ENCODE measurements at places on chromosomes 1 and 21.

GRCh38 chr1:41678111-41678878 is 193.8 kb upstream of the EDN2 start:
- no peak for DNase-seq

DNA sequence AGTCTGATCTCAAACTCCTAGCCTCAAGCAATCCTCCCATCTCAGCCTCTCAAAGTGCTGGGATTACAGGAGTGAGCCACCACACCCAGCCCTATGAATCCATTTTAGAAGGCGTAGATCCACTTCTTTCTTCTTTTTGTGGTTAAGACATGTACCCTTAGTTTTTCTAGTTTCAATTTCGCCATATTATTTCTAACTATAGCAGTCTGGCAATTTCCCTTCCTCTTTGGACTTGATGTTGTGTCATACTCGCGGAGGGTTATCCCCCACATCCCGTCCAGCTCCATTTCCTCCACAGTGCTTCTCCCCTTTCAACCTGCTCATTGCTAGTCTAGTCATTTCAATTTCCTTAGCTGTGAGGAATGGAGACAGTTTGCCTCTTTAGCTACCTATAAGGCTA is 5.2 kb upstream of the LRRC8D start:
- no peak for DNase-seq

- DNase-seq, result no peak
Measured at GRCh38 chr1:22245726-22246125, 102.8 kb upstream of the WNT4 start.

DNA sequence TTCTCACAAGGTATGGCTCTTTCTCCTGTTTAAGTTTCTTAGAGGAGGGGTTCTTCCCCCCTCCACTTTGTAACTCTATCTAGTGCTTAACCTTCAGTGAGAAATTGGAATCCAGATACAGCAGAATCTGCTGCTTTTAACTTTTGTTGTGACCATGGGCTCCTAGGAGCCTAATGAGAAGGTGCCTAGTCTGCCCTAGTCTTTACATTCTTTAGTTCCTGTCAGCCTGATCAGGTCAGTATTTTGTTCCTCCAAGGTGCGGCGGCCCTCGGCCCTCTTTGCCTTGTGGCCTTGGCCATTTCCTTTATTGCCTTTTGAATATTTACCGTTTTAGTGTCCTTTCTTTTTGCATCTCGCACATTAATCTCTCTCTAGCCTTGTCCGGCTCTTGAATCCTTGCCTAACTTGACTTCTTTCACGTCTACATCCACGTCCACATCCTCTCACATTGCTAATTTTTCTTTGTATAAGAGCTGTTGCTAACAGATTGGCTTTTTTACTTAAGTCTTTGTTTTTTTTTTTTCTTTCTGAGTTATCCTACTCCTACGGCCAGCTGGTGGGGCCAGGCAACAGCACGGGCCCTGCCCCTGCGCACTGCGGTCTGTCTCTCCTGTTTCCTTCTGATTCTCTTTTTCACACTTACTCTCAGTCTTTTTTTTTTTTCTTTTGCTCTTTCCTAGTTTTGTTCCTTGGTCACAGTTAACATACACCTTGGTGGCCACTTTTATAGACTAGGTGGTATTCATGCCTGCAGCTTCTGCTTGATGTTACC is 49.0 kb downstream of the SFPQ start:
- no peak for DNase-seq

DNA sequence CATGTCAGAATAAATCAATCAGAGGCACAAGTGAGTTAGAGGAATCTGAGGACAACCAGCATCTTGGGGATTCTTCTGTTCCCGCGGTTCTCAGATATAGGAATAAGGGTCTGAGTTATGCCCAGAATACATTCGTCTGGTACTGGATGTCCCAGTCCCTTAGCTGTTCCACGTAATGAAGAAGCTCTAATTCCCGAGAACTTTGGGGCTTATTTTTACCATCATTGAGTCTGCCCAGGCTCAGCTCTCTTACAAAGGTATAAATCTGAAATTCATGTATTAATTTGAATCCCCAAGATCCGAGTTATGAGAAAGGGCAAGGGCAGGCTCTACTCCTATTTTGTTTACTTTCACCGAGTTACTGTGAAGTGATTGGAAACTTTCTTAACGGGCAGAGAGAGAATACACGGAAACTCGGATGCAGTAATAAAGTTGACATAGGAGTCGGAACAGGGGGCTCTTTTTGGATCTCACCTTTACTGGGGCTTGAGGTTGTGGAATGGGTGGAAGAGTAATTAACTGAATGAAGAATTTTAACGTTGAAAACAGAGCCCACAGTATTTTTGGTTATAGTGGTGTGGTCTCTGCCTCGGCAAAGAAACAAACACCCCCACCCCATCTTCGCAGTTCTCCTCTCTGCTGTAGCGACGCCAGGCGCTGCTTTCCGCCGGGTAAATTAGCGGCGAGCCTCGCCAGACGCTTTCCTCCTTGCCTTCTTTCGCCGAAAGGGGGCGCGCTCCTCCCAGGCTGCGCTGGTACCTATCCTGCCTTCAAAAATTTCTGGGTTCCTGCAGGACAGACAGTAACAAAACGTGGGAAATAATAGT is 7.1 kb downstream of the PRRX1 start:
- peak; percentile 37 for DNase-seq

DNA sequence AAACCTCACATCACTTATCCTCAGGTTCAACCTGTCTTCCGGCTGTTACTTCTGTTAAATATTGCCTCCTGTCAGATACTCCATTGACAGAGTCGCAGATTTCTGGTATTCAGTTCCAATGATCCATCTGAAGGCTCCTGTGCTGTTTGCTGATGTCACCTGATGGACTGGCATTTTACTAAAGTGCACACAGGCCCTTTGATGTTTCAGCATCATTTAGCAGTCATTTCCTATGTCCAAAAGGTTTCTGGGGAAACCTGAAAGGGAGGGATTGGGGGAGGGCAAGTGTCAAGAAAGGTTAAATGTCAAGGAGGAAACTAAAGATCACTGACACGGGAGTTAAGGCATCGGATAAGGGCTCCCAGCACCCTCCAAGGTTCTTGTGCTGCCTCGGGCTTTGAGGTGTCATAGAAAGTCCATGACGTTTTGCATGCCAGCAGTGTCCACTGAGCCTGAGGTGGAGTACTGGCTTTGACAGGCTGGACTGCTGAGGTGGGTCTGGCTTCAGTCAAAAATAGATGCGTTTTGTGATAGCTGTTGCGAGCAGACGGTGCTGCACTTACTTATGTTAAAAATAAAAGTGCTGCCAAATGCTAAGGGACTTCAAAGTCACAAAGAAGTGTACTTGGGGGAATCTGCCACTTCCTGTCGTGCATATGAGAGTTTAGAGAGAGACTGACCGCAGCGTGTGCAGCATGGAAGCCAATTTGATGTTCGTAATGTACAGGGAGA is 30.8 kb downstream of the XCL2 start:
- DNase-seq, result no peak

- DNase-seq, result no peak
Measured at GRCh38 chr1:12546771-12547585, 71.0 kb downstream of the DHRS3 start.

DNA sequence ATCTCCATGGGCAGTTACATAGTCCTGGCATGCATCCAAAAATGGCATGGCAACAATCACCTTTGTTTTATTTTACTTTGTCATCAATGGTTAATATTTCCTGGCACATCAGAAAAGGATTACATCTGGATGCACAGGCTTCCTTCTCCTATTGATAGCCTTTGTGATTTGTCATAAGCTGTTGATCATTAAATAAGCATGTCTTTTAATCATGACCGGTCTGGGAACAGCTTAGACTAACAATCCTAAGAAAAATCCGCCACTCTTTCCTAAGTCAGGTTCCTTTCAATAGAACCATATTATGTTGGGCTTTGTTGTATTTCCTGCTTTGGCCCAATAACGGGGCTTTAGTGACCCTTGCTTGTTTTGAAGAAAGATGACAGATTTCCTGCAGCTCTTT is 330.6 kb downstream of the DUSP10 start:
- DNase-seq, result no peak

DNA sequence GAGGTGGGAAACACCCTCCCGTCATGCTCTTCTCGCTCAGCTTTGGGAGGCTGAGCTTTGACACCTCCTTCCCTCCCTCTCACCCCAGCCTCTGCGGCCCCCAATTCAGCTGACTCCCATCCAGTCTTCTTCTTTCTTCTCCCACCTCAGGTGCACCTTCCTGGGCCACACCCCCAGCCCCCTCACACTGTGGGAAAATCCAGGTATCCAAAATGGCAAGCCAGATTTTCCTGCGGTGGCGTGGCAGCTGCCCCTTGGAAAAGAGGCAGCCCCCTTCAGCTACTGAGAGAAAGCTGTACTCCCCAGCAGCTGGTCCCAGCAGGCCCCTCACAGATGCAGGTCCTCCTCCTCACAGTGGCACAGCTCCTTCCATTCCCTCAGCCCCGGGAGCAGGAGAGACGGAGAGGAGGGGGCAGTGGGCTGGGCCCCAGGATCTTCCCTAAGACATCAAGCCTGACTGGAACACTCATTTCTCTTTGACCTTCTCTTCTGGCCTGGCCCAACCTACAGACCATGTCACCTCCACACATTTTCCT is 61.6 kb downstream of the OPTC start:
- no peak for DNase-seq

- DNase-seq, result no peak
Measured at GRCh38 chr1:90823686-90824085, 106.6 kb upstream of the BARHL2 start.

- no peak for DNase-seq
Measured at GRCh38 chr21:39136711-39137110, 46.5 kb downstream of the PSMG1 start.

DNA sequence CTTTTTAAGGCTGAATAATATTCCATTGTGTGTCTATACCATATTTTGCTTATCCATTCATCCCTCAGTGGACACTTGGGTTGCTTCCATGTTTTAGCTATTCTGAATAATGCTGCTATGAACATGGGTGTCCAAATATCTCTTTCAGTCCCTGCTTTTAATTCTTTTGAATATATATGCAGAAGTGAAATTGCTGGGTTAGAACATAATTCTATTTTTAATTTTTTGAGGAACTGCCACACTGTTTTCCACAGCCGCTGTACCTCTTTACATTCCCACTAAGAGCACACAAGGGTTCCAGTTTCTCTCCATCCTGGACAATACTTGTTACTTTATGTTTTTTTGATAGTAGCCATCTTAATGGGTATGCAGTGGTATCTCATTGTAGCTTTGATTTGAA is 65.6 kb downstream of the RIMS3 start:
- no peak for DNase-seq

GRCh38 chr1:230080822-230081221 is 13.8 kb downstream of the GALNT2 start:
- no peak for DNase-seq

DNA sequence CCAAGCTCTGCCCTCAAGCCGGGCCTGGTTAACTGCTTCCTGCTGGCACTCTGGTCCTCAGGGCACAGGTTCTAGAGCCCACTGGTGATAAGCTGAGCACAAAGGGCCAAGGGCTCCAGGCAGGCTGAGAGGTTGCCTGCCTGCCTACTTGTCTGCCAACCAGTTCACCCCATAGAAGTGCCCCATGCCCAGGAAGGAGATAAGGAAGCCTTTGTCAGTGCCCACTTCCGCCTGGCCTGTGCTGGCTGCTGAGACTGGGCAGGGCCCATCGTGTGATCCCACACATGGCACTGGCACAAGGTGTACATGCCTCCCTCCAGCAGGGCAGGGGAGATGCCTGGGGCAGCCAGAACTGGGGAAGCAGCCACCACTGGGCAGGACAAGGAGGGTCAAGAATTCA is 24.1 kb downstream of the SLC9A1 start:
- DNase-seq, result no peak

GRCh38 chr1:5519366-5520135 is 472.7 kb downstream of the NPHP4 start:
- no peak for DNase-seq

DNA sequence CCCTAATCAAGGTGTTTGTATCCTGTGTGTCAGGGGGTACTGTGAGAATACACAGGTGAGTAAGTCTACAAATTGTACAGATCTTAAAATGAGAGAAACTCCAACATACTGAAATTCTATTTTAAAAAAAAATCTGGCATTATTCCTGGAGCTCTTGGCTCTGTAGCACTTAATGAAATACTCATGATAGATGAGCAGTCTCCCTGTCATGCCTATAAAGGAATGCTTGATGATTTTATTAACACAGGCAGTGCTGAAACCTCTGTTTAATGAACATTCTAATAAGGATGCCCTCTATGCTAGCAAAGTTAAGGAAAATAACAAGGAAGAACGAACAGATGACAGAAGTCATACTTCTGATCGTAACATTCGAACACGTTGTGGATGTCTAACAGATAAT is 233.9 kb upstream of the NEGR1 start:
- no peak for DNase-seq

- no peak for DNase-seq
Measured at GRCh38 chr1:238960071-238960470, 426.3 kb upstream of the CHRM3 start.

Data from hippocampal formation (tissue), 2 donors.